ENCODE measurements at places on chromosomes 16 and 17.
A peak's percentile ranks its signal among the peaks of the same experiment; 100 is the strongest.

DNA sequence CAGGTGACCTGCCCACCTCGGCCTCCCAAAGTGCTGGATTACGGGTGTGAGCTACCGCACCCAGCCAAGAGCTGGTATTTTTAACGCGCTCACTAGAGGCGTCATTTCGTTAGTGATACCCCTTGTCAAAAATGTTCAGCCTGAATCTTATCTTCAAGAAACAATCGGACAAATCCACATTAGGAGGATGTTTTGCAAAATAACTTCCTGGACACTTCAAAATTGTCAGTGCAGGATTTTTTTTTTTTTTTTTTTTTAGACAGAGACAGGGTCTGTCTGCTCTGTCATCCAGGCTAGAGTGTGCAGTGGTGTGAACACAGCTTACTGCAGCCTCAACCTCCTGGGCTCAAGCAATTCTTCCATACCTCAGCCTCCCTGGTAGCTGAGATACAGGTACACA, 63.0 kb downstream of the RMI2 start:
- no peak for DNase-seq

- DNase-seq, result no peak
Measured at GRCh38 chr17:17570798-17571716, 20.5 kb downstream of the PEMT start.

DNA sequence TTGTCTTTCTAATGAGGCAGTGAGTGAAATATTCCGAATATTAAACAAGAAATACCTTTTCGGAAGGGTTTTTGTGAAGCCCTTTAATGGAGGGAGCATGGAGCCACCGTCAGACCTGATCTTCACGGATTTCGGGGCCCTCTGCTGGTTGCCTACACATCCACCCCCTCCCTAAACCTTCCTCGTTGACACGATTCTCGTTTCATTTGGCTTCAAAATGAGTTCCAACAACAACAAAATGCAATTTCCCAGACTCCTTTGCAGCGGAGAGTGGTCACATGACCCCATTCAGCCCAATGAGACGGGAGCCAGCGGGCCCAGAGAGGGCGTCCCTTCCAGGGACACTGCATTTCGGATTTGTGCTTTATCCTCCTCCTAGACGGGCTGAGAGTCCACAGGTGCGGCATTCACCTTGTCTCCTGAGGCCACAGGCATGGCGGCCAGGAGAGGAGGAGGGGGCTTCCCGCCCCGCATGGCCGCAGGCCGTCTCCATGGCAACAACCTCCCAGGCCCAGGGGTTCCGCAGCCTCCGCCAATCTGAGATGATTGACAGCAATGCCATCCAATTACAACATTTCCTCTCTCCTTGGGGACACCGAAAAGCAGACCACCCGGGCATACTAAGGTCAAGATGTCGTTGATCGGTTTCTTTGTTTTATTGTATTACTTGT, 259.8 kb downstream of the C16orf95 start:
- DNase-seq, result no peak

GRCh38 chr16:86476956-86477534, 33.3 kb upstream of the FOXF1 start:
- DNase-seq, result no peak

DNA sequence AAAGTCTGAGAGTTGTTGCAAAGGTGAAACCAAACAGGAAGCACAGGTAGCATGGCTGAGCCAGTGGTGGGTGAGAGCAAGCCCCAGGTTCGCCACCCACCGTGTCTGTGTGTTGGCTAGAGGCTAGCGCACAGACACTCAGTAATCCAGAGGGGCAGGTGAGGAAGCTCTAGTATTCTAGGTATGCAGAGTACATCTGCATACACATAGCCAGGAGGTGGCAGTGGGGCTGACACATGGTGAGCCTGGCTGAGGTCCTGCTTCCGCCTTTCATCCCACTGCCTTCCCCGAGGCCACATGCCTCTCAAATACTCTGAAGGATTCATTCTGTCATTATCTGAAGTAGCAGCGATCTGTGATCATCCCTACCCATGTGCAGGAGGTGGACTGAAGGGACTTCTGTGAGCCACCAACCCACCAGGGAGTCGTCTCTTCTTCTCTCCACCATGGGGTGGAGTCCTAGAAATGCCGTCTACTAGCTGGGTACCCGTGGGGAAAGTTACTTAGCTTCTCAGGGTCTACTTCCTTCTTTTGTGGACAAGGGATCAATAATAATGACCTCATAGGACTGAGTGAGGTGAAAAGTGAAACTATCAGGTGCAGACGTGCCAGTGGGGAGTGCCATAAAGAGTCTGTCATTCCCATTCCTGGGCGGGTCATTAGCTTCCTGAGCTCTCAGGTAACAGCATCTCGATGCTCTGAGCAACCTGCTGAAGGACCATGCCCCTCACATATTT, 36.0 kb upstream of the ICAM2 start:
- DNase-seq, result peak; percentile 82

DNA sequence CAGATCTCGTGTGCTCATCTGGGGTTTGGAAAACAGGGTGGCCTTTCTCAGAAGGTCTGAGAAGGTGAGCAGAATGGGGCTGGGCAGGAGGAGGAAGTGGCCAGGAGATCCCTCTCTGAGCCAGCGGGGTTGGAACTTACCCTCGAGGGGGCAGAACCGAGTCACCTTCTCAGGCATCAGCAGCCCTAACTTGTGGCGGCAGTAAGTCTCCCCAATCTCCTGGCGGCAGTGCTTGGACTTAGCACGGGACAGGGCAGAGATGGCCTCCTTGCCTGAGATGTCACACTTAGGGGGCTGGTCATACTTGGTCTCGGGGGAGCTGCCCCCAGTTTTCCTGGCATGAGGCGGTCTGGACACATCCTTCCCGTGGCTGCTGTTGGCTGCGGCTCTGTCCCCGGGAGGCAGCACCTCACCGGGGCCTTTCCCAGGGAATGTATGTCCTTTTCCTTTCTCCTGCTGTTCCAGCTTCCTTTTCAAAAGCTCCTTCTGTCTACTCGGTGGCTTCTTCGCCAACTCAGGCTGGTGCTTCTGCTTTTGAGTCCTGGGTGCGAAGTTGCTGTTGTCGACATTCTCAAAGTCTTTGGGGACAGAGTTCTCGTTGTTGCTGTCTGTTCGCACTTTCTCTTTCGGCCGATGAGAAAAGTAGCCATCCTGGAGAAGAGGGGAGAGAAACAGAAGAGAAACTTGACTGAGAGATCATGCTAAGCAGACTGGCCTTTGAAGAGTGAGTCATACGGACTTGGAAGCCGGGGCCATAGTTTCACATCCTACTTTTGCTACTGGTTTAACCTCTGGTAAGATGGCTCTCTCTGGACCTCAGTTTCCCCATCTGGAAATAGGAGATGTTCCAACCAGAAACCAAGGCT, 211.7 kb downstream of the XYLT1 start:
- peak; percentile 65 for DNase-seq

DNA sequence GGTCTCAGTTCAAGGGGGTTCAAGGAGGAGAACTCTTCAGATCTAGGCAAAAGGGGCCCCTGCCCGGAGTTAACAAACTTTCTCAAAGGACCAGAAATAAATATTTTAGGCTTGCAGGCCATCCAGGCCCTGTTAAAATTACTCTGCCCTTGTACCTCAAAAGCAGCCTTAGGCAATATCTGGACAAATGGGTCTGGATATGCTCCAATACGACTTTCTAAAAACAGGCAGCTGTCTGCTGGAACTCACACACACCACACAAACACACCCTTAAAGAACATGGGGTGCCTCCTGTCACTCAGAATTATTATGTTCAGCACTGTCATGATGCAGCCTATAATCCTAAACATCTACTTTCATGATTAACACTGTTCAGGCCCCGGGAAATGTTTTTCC, 75.5 kb downstream of the TMEM132E start:
- no peak for DNase-seq

DNA sequence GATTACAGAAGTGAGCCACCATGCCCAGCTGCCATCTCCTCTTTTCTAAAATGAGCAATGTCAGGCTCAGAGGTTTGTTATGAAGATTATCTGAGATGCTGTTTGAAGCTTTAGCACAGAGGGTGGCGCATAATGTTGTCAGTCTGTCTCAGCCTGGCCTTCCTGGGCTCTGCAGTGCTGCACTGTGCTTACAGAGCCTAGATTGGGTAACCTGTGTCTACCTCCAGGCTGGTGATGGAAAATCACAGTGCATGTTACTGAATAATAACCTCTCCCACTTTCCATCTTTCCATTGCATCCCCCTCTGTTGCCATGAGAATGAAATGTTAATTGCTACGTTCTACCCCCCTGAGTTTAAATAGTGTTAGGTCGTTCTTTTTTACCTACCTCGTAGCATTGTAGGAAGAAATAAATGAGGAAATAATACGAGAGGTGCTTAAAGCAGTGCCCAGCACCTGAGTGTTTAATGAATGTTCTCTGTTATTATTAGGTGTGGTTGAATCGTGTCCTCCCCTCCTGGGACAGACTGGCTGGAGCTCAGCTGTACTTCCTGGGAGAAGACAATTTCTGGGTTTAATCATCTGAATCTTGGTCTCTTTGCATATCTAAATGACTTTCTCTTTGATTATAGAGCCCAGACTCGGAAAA, 6.2 kb downstream of the LDAF1 start:
- DNase-seq, result no peak

GRCh38 chr16:63612462-63613227, 1509.2 kb downstream of the CDH11 start:
- no peak for DNase-seq

DNA sequence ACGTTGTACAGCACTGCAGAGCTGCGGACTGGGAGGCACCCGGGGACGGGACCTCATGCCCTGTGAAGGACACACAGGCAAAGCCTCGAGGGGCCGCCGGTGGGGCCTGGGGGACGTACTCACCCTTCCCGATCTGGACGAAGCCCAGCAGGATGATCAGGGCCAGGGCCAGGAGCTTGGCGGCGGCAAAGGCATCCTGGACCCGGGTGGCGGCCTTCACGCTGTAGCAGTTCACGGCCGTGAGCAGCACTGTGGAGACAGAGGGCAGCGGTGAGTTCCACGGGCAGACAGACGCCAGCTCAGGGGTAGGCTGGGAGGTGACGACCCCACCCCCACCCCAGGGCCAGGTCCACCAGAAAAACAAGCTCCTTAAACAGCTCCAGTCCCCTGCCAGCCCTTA, 17.7 kb downstream of the SLC7A5 start:
- no peak for DNase-seq

- no peak for DNase-seq
Measured at GRCh38 chr16:55468352-55468990, 10.5 kb upstream of the MMP2 start.

- DNase-seq, result no peak
Measured at GRCh38 chr17:44940317-44940716, 7.3 kb downstream of the KIF18B start.

DNA sequence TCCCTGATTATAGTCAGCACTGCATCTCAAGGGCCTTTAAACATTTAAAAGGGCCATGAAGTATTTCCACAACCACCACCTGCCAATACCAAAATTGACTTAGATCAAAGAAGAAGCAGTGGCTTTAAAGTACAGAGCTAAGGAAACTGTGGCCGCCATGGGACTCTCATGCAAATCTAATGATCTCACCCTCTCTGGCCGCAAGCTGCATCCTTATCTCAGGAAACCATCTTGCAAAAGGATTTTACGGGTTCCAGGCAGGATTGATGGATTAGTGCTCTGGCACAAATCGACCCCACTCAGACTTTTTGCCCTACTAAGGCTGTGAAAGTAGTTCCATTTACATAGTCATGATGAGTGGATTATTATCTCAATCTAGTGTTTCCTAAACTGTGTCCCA, 22.6 kb downstream of the CDRT4 start:
- DNase-seq, result no peak

DNA sequence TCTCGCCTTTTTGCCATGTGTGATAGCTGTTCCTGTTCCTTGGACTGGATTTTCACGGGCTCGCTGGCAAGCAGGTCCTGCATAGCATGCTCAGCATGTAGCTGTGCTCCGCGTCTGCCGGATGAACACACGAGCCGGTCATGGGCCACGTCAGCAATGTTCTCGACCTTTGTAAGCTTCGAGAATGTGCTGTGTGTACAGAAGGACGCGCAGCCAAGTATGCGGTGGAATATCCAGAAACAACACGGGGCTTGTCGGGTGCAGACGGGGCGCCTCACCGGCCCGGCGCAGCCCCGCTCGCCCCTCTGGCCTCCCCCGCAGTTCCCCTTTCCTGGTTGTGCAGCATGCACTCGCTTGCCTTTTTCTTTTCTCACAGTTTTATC, 42.2 kb downstream of the RPTOR start:
- no peak for DNase-seq

GRCh38 chr17:72206376-72206775, 85.6 kb downstream of the SOX9 start:
- no peak for DNase-seq

GRCh38 chr16:83806036-83806435, 1.7 kb upstream of the HSBP1 start:
- DNase-seq, result no peak

GRCh38 chr17:78803186-78803845, 21.2 kb upstream of the CYTH1 start:
- no peak for DNase-seq

DNA sequence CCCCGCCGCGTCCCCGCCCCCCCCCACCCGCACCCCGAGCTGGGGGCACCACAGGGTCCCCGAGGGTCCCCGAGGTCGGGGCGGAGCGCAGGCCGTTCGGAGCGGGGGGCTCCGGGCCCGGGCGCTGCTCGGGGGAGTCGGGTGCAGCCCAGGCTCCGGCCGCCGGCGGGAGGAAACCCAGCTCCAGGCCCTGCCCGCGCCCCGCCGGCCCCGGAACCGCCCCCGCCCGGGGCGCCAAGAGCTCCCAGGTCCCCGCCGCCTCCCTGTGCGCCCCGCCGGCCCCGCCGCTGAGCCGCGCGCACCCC, 33.2 kb upstream of the RPH3AL start:
- DNase-seq, result no peak

DNA sequence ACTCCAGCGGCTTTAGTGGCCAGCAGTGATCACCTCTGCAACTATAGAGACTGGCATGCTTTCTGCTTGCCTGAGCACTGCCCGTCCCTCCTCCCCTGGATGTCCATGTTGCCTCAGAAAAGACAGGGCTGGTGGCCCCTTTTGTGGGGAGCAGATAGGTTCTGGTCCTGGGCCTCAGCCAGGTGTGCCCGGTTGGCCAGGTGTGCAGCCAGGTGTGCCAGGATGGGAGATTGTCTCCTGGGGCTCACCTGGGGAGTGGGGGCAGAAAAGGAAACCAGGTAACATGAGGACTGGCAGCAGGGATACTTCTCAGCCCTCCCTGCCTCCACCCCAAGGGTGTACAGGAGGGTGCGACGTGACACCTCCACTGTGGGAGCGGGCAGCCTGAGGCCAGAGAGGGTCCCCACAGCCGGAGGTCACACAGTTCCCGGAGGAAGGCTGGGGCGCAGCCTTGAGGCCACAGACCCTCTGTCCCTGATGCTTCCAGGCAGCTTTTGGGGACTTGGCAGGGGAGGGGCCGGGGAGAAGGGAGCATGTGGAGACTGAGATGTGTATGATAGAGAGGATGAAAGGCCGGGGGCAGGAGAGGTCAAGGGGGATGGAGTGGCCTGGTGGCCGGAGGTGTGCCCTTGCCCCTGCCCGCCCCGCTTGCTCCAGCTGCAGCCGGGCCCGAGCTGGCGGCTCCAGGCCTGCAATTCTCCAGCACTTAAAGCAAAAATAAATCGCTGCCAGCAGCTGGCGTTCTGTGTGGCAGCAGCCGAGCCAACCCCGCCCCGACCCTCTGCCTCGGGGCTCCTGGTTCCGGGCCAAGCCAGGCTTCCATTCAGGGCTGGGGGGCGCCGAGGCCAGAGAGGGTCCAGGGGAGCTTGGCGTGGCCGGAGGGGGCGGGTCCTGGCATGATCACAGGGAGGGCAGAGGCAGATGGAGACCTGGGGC, 6.7 kb downstream of the KCNJ12 start:
- DNase-seq, result no peak

GRCh38 chr17:47931848-47932247, 9.5 kb upstream of the PNPO start:
- DNase-seq, result no peak

- DNase-seq, result peak; percentile 56
Measured at GRCh38 chr17:63701868-63702720, 2.2 kb upstream of the LIMD2 start.
